Effector CD8-positive, alpha-beta T cell (primary cell): ENCODE measurements at places on chromosomes 5 and 9.

GRCh38 chr5:168420461-168420860, 65.8 kb upstream of the RARS1 start:
- no peak for DNase-seq

GRCh38 chr9:6305954-6306563, 22.1 kb upstream of the TPD52L3 start:
- no peak for DNase-seq

GRCh38 chr9:38727497-38728001, 7.6 kb upstream of the FAM240B start:
- DNase-seq, result no peak

- DNase-seq, result no peak
Observed at GRCh38 chr5:3186736-3187405, 408.8 kb upstream of the IRX1 start.

DNA sequence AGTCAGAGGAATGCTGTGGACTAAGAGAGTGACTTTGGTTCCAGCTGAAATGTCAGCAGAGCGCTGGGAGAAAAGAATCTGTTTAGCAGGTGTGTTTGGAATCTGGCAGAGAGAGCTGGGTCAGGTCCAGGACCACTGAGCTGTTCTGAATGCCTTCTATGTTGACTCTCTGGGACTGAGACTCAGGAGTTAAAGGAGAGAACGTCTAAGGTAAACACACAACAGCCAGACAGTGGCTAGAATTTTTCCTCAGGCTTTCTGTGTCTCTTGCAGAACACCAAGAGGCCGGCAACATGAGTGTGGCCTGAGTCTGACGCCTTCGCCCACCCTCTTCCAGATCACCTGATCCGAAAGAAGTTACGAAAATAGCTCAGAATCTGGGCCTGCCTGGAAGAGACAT, 107.2 kb upstream of the ZNF462 start:
- DNase-seq, result no peak

- no peak for DNase-seq
Observed at GRCh38 chr5:144088206-144089064, 82.0 kb downstream of the YIPF5 start.

DNA sequence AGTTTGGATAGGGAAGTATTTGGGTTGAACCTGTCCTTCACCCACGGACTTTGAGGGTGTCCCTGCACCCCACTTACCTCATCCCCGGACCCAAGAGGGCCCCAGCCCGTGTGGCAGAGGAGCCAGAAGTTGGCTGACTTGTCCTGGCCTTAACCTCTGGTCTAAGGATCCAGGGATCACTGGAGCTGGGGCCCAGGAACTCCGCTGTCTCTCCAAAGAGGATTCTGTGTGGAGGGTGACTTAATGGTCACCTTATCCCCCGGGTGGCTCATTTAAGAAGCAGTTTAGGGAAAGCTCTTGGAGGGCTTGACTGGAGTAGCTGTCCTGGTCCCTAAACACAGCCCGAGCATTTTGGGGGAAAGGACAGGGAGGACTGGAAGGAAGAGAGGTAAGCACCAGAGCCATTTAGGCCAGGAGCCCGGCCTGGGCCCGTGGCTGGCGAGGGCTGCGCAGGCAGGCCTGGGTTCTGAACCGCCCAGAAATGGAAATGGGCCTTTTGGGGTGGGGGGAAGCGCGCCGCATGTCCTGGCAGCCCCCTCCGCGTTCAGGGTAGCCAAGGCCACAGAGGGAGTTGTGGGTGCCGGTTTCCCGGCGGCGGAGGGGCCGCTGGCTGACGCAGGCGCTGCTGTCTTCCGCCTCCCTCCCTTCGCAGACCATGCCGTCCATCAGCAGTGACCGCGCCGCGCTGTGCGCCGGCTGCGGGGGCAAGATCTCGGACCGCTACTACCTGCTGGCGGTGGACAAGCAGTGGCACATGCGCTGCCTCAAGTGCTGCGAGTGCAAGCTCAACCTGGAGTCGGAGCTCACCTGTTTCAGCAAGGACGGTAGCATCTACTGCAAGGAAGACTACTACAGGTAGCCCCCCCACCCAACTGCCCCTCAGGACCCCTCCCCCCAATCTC, 2.0 kb downstream of the LHX2 start:
- DNase-seq, result no peak

GRCh38 chr9:92165484-92165883, 50.3 kb upstream of the SPTLC1 start:
- no peak for DNase-seq

DNA sequence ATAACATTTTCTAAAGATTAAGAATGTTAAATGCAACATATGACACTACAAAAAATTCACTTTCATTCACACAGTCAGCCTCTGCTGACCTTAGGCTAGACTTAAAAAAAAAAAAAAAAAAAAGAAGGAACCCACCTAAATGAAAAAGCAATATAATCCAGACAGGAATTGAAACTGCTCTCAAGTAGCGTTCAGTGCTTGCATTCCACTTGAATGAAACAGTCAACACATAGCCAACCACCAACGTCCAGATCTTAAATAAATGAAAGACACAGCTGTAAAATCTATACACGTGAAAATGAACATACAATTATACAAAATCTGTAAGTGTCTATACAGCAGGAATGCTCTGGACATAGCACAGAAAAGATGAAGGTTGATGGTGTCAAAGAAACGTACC, 11.4 kb downstream of the TMEM245 start:
- no peak for DNase-seq

- no peak for DNase-seq
Observed at GRCh38 chr5:151954255-151954654, 29.6 kb upstream of the GLRA1 start.

DNA sequence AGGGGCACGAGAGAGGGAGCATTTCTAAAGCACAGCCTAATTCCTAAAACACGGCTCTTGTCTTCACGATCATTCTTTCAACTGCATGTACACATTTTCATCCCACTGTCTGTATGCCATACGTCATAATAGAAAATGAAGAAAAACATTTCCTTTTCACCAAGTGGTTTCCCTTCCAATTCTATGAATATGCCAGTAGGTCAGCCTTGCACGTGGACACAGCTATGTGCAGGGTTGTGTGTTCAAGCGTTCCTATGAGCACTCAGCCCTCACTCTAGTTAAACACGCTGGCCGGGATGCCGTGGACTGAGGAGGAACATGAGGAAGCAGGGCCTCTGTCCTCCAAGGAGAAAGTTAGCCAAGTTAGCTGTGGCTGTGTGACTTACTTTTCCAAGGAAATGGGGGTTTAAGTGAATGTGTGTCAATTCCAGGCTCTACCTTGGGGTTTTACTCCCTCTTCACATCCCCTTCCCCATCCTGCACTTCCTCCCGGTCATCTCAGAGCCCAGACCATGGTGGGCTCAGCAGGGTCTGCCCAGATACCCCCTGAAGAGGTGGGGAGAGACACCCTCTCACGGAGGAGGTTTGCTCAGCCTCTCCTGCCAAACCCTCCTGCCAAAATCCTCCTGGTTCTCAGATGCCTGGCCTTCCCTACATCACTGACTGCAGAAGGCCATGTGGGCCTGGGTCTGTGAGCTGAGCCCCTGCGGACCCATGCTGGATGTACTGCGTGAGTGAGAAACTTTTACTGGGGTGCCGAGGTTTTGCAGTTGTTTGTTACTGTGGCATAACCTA, 230.6 kb downstream of the FSTL4 start:
- no peak for DNase-seq

DNA sequence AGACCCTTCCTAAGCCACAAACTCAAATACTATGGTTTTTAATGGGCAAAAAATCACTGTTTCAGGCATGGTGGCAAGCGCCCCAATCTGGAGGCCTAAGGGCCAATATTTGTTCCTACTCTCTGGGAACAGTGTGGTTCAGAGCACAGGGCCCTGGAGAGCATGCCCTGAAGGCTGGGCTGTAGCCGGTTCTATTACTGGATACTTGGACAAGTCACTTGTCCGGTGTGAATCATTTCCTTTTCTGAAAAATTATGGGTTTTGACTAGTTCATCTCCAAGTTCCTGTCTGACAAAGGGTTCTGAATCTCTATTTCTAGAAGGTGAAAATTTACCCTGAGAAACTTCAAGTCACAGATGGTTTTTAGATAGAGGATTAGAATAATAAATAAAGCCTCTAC, 75.0 kb downstream of the OTULIN start:
- DNase-seq, result no peak
